ENCODE measurements at places on chromosomes 11 and 22.

DNA sequence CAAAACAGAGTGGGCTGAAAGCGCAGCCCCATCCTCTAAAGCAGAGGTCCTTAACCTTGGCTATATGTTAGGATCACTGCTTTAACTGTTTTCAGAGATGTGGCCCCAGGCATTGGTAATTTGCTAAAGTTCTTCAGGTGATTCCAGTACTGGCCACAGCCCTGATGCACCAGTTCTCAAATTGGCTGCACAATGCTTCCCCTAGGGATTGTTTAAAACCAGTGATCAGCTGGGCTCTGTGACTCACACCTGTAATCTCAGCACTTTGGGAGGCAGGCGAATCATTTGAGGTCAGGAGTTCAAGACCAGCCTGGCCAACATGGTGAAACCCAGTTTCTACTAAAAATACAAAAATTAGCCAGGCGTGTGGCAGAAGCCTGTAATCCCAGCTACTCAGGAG is 8.4 kb upstream of the IRAG1 start:
- no peak for DNase-seq

DNA sequence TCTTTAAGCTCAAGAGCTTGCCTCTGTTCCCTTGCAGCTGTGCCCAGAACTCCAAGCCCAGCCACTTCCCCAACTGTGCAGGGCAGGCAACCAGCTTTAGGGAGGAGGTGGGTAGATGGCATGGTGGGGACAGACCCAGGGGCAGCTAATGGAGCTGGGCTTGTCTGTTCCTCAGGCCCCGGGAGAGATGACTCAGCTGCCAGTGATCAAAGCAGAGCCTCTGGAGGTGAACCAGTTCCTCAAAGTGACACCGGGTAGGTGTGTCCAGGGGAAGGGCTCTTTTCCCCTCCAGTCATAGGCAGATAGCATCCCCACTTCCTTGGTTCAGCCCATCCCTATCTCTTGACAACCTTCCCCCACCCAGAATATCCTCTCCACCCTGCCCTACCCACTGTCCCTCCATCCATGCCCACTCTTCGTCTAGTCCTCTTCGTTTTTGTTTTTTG is 32.4 kb downstream of the CREB3L1 start:
- no peak for DNase-seq

- no peak for DNase-seq
These were observed 1.2 kb downstream of the GPR83 start for GRCh38 chr11:94400050-94400449.

DNA sequence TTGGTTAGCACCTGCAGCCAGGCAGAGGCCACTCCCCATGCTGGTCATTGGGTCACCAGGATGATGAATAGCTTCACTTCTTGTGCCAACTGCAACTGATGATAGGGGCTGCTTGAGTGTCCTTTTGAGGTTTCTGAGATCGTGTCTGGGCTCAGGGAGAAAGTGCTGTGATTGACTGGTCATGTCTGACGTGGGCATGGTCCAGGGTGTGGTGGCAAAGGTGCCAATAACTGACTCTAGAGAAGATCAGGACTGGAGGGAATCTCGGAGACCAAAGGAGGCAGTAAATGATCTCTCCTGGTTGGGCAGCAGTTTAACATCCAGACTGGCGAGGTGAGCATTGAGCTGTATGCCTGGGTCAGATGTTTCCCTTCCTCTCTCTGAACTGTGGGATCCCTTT is 10.0 kb upstream of the SLC22A6 start:
- no peak for DNase-seq

DNA sequence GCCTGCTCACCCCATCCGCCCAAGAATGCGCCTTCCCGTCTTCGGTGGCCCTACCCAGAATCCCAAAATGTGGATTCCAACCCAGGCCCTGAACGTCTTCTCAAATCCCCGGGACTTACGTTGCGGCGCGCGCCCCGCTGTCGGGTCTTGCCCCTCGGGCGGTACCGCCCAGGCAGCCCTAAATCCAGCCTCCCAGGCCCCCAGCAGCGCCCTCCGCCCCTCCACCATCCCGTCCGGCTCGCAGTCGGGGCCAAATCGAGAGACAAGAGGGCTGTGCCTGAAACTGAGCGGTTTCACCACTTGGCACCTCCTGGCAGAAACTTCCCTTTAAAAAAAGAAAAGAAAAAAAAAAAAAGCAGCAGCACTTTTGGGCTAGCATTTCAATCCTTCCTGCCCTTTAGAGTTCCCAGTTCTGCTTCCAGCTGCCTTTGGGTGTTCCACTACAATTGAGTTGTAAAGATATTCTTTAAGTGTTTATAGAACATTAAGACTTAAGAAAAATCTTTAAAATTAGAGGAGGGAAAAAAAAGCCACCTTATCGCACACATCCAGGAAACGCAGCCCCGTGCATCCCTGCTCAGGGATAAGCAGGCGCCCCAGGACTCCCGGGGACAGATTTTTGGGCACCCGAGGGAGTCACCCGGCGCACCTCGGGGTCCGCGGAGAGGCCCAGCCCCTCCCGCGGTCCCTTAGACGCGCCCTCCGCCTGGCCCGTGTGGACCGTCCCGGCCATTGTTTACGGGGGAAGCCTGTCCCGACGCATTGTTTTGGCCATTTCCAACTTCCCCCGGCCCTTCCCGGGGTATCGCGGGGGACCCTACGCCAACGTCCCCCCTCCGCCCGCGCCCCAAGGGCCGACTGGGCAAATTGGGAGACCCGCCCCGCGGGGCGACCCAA is 57.6 kb downstream of the KCNJ4 start:
- DNase-seq, result no peak

GRCh38 chr11:130202009-130202817 is 42.6 kb downstream of the ST14 start:
- no peak for DNase-seq

DNA sequence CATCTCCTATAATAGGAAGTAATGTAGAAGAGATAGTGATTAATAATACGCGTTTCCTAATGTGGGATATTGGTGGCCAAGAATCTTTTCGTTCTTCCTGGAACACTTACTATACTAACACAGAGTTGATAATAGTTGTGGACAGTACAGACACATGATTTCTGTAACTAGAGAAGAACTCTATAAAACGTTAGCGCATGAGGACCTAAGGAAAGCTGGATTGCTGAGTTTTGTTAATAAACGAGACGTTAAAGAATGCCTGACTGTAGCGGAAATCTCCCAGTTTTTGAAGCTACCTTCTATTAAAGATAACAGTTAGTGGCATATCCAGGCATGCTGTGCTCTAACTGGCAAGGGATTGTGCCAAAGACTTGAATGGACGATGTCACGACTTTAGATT is 83.3 kb downstream of the GGT1 start:
- no peak for DNase-seq

DNA sequence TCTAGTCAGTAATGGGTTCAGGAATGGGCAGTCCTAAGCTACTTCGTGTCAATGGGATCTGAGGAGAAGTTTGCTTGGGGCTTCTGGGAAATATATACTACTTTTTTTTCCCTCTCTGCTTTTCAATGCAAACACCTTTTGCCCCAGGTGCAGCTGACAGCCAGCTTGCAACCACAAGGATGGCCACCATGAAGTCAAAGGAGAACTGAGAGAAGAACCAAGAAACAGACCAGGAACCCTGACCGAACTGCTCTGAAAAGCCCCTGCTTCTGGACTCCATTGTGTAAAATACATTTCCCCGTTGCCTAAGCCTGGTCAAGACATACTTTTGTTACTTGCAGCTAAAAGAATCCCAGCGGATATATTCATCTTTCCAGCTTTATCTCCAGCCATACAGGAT is 20.1 kb upstream of the CD44 start:
- DNase-seq, result no peak

DNA sequence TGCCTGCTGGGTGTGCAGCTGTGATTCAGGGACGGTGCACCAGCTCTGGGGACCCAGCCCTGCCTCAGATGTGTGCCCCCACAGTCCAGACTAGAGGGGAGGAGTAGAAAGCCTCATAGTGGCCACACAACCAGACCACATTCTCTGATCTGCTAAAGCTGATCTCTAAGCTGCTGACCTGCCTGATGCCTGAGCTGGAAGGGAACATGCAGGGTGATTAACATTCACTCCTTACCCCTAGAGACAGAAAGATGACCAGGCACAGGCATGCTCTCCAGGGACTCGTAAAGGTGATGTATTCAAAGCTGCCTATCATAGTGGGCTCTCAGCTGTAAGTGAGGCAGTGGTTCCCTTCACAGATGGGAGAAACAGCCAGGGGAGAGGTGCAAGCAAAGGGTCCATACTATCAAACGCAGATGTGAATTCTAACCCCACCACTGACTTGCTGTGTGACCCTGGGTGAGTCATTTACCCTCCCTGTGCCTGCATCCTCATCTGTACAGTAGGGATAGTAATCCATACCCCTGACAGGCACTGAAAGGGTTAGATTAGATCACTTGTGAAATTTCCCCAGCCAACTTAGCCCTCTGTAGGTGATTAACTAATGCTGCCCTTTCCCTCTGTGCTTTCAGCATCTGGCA is 29.0 kb upstream of the LRRC32 start:
- no peak for DNase-seq

- DNase-seq, result no peak
These were observed 16.8 kb downstream of the PIWIL4 start for GRCh38 chr11:94583866-94584500.

- DNase-seq, result no peak
These were observed 45.4 kb upstream of the ANO3 start for GRCh38 chr11:26286472-26287066.

GRCh38 chr22:37636186-37636948 is 3.1 kb upstream of the SH3BP1 start:
- no peak for DNase-seq

GRCh38 chr22:31970490-31971444 is 26.4 kb downstream of the YWHAH start:
- DNase-seq, result peak; percentile 76

GRCh38 chr11:118476676-118477075 is 40.4 kb downstream of the KMT2A start:
- DNase-seq, result no peak

DNA sequence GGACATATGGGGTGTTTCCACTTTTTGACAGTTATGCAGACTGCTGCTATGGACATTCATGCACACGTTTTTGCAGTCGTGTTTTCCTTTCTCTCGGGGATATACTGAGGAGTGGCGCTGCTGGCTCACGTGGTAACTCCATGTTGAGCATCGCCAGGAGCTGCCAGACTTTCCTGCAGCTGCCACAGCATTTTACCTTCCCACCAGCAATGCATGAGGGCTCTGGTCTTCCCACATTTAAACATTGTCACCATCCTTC is 95.4 kb downstream of the TBC1D22A start:
- DNase-seq, result no peak

- no peak for DNase-seq
These were observed 39.7 kb upstream of the DRD2 start for GRCh38 chr11:113514856-113515255.

- DNase-seq, result no peak
These were observed 50.7 kb downstream of the MYEOV start for GRCh38 chr11:69344570-69345145.

Data from NCI-H1436 (cell line).